ENCODE measurements at places on chromosomes 13 and 19.

GRCh38 chr13:52127378-52127777 is 1.5 kb downstream of the NEK5 start:
- DNase-seq, result peak; percentile 79

GRCh38 chr13:50572129-50572528 is 271.4 kb downstream of the DLEU7 start:
- no peak for DNase-seq

- DNase-seq, result peak; percentile 3
These were observed 6.7 kb upstream of the ZNF761 start for GRCh38 chr19:53424968-53425597.

DNA sequence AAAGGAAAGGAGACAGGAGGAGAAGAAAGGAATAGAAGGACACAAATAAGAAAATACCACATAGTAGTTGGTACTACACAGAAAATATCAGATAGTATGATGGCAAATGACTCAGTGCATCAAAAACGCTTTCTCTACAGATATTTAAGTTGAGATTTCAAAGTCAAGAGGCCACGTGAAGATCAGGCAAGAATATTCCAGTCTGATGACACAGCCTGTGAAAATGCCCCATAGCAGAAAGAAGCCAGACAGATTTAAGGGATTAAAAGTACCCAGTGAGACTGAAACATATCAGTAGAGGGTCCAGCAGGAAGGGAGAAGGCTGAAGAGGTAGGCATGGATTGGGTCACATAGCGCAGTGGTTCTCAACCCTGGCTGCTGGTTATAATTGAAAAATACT is 113.7 kb downstream of the VWA8 start:
- DNase-seq, result no peak

DNA sequence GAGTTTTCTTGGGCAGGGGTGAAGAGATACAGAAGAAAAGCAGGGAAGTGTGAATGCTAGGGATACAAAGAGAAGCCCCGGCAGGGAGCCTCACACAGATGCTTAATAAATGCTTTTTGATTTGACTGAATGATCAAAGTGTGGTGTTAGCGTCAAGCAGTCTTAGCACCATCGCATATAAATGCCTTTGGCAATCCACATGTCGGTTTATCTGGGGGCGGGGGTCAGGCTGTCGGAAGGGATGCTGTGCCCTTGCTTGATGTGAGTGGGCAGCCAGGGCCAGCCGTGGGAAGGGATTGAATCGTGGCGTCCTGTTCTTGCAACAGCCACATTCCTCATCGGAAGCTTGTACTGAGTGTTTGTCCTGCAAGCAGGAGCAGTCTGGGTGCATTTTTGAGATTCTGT is 173.1 kb downstream of the LACC1 start:
- peak; percentile 89 for DNase-seq

GRCh38 chr13:45016792-45017425 is 27.6 kb downstream of the GPALPP1 start:
- DNase-seq, result no peak

- no peak for DNase-seq
These were observed 1129.3 kb upstream of the PCDH20 start for GRCh38 chr13:62544928-62545327.

DNA sequence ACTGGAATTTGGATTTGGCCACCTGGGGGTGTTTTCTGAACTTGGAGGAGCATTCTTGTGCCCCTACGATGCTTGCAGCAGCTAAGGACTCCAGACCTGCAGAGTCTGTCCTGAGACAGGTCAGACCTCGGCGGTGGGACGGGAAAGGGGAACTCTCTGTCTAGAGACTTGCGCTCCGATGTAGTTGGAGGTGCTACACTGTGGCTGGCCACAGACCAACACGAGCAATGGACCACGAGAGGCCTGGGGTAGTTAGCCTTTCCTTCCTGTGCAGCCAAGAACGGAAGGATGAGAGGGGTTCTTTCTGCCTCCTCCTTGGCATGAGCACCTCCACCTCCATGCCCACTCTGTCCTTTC is 5.9 kb upstream of the GRAMD1A start:
- no peak for DNase-seq

GRCh38 chr13:78658630-78659449 is at the start of gene OBI1:
OBI1 (minus strand) TSS chr13:78659155; CDS start chr13:78659120, 35 bp downstream.
- peak; percentile 83 for DNase-seq

DNA sequence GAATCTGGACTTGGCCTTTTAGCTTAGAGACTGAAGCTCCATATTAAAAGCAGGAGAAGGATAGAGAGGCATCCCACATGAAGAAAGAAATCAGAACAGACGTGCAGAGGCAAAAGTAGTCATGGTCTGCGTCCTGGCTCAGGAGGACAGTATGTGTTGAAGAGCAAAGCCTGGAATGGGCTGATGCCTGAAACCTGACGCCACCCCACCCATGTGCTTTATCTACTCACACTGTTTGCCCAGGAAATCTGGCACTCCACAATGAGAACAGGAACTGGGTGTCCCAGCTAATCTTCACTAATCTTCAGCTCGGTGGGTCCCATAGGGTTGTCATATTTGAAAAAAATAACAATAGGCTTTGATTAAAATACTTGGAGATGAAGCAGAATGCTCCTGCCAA is 549.0 kb upstream of the GPC6 start:
- no peak for DNase-seq

DNA sequence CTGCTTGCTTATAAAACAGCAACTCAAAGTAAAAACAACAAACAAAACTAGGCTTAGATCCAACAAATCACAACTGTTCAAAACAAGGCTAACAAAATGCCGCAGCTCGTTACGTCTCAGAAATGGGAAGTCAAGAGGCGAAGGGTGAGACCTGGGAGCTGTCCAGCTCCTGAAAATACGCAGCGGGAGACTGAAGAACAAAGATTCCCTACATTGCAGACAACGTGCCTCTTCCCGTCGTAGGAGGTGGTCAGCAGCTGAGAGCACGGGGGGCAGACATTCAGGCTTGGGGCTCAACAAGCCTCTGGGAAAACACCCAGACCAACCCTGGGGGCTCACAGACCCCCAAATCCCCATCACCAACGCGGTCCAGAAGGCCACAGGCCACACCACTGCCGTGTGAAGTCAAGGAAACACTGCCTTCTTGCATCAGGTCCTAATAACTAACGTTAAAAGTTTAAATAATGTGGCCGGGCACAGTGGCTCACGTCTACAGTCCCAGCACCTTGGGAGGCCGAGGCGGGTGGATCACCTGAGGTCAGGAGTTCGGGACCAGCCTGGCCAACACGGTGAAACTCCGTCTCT is 13.5 kb downstream of the PLPP2 start:
- DNase-seq, result peak; percentile 20

- no peak for DNase-seq
These were observed 7.0 kb downstream of the CLASRP start for GRCh38 chr19:45045671-45046353.

- no peak for DNase-seq
These were observed 9.3 kb downstream of the PDX1 start for GRCh38 chr13:27928805-27929753.

GRCh38 chr13:73074014-73074413 is 15.2 kb downstream of the KLF5 start:
- DNase-seq, result no peak
